Inflammatory macrophage treated with lipopolysaccharide for 1 hour (primary cell): ENCODE measurements at places on chromosomes 12 and 14.

DNA sequence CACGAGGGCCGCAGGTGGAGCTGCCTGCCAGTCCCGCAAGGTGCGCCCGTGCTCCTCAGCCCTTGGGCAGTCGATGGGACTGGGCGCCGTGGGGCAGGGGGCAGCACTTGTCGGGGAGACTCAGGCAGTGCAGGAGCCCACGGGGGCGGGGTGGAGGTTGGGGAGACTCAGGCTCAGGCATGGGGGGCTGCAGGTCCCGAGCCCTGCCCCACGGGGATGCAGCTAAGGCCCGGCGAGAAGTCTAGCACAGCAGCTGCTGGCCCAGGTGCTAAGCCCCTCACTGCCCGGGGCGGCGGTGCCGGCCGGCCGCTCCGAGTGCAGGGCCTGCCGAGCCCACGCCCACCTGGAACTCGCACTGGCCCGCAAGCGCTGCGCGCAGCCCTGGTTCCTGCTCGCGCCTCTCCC, 39.2 kb upstream of the P2RX7 start:
- no peak for DNase-seq

DNA sequence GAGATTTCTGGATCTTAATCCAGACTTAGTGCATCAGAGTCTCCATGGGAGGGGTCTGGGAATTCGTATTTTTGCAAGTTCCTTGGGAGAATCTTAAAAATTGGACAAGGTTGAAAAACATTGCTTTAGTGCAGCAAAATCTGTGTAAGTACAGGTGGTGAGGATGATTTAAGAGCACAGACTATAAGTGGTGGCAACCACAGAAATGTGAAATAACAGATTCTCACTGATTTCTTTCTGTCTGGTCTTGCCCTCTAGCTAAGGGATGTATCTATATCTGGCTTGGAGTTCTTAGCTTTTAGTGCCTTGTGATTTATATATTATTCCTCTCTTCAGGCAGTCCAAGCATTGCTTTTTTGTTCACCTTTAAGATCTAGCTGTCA, 116.2 kb downstream of the DIP2B start:
- no peak for DNase-seq

DNA sequence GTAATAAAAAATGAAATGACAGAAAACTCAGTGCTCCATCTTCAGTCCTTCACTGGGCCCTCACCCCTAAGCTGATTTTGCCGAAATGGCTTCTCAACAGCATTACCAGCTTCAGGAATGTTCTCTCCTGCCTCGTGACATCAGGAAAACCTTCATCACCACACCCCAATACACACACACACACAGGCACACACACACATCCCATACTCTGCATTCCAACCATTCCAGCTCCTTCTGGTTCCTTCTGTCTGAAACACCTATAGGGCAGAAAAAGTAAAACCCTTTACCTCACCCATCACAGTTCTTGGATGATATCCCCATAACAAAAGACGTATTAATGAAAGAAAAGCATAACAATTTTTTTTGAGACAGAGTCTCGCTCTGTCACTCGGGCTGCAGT, 75.9 kb downstream of the CCDC60 start:
- DNase-seq: no peak

DNA sequence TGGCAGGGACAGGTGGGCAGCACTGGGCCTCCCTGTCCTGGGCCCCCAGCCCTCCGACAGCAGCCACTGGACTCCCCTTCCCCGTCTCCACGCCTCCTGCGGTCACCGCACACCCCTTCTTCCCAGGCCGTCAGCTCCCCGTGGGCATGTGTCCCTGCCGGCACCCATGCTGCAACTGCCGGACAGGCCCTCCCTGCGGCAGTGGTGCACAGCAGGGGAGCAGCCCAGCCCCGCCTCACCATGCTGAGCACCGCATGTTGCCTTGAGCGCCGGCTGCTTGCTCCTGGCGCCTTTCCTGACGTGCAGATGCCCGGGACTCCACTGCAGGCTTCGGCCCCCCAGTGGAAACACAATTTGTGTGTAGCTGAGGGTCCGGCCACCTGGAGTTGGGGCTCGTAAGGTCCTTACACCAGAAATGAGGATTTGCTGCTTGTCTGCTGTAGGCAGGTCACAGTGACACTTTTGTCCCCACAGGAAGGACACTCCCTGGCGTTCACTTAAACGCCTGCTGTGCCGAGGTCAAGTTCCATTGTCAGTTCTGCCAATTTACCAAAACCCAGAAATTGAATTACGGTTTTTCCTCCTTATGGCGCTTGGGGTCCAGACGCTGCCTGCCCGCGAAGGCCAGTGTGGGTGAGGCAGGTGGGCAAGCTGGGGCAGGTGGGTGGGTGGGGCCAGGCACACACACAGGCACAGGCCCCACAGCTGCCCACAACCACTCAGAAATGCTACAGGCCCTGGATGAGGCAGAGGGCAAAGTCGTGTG, 28.2 kb upstream of the MMP17 start:
- DNase-seq: no peak

DNA sequence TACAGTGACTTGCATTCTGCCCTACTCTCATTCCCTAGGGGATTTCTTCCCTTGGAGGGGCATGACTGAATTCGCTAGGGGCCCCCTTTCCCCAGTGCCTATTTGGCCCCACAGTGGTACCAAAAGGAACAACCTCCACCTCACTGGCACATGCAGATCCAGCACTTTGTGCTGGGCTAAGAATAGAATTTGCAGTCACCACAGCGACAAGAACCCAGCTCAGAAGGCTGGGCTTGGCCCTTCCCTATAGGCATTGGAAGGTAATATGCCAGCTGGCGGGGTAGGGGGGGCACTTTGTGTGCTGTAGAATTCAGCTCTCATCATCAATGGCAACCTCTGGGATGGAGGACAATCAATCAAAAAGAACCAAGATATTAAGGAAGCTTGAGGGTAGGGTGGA, 13.9 kb downstream of the BAZ2A start:
- no peak for DNase-seq

DNA sequence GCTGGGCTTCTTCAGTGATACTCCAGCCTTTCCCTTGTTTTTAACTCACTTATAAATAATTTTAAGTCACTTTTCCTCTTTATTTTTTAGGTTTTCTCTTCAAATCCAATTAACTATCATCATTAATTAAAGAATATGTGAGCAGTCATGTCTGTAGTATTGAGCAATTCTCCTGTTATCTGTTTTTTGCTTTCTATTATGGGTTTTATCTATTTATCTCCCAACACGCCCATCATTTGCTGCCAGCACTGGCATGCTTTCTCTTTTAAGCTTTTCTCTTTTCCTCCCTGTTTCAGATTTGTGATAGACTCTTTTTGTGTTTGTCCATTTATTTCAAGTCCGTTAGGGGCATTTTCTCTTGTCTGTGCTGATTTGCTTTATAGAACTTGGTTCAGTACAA, 72.3 kb downstream of the CRADD start:
- no peak for DNase-seq

- no peak for DNase-seq
Observed at GRCh38 chr12:13451776-13452175, 255.2 kb downstream of the EMP1 start.
